ENCODE measurements at places on chromosomes 1 and 21.
A peak's percentile ranks its signal among the peaks of the same experiment; 100 is the strongest.

GRCh38 chr1:76209238-76209637 lies 134.7 kb downstream of the ST6GALNAC3 start:
- no peak for DNase-seq

DNA sequence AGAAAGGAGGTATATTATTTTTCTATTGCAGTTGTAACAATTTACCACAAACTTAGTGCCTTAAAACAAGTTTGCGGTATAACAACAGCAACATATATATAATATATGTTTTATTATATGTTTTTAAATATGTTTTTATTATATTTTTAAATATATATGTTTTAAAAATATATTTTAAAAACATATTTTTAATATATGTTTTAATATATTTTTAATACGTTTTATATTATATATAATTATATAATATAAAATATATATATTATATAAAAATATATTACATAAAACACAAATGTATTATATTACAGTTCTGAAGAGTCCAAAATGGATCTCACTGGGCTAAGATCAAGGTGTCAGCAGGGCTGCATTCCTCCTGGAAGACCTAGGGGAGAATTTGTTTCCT lies 27.5 kb upstream of the FNBP1L start:
- no peak for DNase-seq

DNA sequence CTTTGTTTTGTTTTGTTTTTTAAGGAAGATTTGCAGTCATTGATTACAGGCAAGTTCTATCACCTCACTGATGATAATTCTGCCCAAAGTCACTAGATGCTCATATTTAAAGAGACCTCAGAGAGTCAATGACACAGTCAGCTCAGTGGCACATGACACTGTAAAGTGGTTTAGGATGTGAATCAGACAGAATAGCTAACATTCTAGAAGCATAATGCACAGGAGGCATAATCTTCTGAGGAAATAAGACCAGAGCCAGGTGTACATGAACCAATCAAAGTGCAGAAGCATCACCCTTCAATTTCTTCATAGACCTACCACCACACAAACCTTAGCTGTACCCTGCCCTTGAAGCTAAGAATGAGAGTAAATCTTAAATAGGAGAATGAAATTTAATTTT lies 268.5 kb downstream of the BRINP2 start:
- DNase-seq: no peak

- peak; percentile 49 for DNase-seq
Measured at GRCh38 chr1:8523666-8524206, 205.8 kb downstream of the SLC45A1 start.

DNA sequence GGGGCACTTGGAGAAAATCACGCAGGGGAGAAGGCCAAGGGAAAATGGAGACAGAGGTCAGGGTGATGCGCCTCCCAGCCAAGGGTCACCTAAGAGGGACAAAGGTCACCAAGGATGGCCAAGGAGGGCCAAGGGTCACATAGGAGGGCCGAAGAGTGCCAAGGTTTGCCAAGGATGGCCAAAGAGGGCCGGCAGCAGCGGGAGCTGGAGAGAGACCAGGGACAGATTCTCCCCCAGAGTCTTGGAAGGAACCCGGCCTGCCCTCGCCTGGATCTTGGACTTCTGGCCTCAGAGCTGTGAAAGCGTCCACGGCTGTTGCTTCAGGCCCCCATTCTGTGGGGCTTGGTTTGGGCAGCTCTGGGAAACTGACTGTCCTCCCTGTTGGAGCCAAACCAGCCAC lies 25.6 kb upstream of the ARHGEF16 start:
- DNase-seq: no peak
